Dorsolateral prefrontal cortex (tissue), 122 donors: ENCODE measurements at places on chromosomes 16 and 17. TPM values are rescaled to one million over a fixed set of nuclear protein-coding genes. Genes with fewer than 3 reads are reported as not detected.

Gene AGRP
- total RNA-seq: not detected

Gene STAC2
- total RNA-seq: 81.5 TPM

Gene HIGD1B
- total RNA-seq: 20.3 TPM

Gene UTP4
- total RNA-seq: 40.6 TPM

Gene KRTAP4-5
- not detected for total RNA-seq

Gene ZNF469
- total RNA-seq: 4.2 TPM

Gene PPP1R27
- total RNA-seq: not detected

Gene PRKCB
- 373 TPM for total RNA-seq

Gene RAB40C
- 70.9 TPM for total RNA-seq

Gene CTRB1
- not detected for total RNA-seq

Gene CD7
- 0.30 TPM for total RNA-seq

Gene IRX5
- total RNA-seq: not detected

Gene TMEM94
- total RNA-seq: 160 TPM

Gene TGFB1I1
- 4.2 TPM for total RNA-seq

DNA sequence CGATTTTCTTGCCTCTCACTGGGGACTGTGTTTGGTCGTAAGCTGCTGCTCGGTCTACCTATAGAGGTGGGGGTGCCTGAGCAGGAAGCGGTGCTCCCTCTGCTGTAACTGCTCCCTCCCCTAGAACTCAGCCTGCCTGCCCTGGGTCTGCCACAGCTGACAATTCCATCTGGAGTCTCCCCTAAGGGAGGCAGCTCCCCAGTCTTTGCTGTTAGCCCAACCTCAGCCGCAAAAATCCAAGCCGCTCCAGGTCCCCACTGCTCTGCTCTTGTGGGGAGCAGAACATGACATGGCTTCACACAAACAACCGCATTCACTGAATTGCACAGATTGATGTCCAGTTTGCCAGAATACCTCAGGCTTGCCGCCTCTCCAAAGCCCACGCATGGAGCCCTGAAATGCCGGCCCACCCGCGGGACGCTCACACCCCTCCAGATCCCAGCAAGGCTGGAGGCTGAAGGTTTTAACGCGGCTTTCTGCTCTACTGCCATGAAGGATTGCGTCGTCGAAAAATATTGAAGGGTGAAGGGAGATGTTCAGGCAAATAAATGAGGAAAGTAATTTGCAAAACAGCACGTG lies 221.5 kb upstream of the FOXF1 start:
- no peak for DNase-seq

- DNase-seq: no peak
Measured at GRCh38 chr17:69245617-69246016, 17.0 kb upstream of the ABCA10 start.

DNA sequence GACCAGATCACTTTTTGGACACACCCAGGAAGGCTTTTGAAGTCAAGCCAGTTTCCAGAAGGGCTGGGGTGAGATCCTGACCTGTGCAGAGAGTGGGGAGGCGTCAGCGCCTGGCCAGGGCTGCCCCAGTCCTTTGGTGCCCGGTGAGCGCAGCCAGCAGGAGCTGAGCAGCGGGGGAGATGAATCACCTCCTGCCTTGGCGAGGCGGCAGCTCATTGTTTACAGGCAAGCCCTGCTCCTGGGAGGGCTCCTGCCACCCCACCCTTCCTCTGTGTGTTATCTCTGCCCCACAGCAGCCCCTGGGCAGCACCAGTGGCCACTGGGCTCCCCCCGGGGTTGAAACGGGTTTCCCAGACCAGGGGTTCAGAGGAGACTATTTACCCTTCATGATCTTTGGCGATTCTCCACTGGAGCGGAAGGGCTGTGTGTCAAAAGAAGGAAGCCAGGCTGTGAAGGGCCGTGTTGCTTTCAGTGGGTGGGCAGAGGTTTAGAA lies 14.1 kb upstream of the ITGB4 start:
- no peak for DNase-seq

DNA sequence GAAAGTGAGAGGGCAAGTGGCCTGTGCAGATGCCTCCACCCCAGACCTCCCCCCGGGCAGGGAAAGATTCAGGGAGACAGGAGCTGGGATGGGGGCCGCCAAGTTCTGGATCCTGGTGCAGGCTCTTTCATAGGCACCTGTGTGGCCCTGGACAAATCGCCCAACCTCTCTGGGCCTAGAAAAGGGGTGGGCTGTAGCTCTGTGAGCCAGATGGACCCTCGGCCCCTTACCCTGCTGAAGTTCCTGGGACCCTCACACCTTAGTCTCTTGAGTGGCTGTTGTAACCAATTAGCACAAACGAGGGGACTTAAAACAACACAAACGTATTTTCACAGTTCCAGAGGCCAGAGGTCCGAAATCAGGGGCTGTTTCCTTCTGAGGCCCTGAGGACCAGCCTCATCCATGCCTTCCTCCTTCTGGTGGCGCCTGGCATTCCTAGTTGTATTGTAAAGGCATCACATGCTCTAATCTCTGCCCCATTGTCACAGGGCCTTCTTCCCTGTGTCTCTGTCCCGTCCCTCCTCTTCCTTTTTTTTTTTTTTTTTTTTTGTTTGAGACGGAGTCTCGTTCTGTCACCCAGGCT lies 352.6 kb downstream of the SEC14L1 start:
- DNase-seq: peak; percentile 21

GRCh38 chr17:10224582-10225195 lies 26.3 kb upstream of the GAS7 start:
- DNase-seq: peak; percentile 75

DNA sequence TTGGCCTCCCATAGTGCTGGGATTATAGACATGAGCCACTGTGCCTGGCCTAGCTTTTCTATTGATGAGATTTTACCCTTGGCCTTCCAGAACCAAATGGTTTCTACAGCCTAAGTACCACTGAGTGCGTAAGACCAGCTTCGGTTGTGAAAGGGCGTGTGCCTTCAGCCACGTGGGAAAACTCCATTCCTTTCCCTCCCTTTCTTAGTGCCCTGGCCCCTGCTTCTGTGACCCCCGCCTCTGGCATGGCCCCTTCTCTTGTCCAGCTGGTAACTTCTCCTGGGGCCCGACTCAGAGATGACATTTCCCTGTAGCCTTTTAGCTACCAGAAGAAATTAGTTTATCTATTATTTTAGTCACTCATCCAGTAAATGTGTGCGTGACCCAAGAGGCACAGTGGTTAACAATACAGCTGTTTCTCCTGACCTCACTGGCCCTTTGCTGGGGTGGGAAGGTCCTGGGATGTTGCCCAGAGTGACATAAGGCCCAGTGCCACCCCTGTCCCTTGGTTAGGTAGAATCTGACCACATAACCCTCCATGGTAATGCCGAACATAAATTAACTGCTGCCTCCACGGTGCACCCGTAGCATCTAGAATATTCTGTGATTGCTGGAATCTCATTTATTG lies 97.3 kb downstream of the PLCG2 start:
- no peak for DNase-seq

DNA sequence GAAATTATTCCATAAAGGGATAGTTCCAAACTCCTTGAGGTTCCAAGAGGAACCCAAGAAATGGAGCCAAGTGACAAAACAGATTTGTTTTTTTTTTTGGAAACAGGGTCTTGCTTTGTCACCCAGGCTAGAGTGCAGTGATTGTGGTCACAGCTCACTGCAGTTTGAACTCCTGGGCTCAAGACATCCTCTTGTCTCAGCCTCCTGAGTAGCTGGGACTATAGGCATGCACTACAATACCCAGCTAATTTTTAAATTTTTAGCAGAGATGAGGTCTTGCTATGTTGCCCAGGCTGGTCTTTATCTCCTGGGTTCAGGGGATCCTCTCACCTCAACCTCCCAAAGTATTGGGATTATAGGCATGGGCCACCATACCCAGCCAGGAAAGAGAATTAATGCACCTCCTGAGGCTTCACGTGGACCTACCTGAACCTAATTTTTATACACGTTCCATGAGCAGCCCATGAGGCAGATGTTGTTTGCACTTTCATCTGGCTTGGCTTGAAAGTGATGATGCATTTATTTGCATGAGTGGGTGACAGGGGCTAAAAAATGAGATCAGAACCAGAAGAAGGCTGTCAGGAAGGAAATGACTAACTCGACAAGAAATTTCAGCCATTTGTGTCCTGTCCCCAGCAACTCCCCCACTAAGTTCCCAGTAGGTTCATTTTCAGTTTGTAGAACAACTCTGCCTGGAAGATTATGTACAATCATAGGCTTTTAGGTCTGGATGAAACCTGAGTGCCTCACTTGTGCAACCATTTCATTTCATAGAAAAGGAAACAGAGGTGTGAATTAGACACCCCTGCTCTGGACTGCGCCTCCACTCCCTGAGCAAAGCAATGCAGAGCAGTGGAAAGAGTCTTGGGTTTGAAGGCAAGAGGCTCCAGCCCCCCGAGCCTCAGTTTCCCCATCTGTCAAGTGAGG lies 10.3 kb upstream of the IRF8 start:
- no peak for DNase-seq

- no peak for DNase-seq
Measured at GRCh38 chr17:44464037-44464436, 39.2 kb downstream of the GPATCH8 start.

- DNase-seq: no peak
Measured at GRCh38 chr16:81481207-81481821, 36.7 kb downstream of the CMIP start.

DNA sequence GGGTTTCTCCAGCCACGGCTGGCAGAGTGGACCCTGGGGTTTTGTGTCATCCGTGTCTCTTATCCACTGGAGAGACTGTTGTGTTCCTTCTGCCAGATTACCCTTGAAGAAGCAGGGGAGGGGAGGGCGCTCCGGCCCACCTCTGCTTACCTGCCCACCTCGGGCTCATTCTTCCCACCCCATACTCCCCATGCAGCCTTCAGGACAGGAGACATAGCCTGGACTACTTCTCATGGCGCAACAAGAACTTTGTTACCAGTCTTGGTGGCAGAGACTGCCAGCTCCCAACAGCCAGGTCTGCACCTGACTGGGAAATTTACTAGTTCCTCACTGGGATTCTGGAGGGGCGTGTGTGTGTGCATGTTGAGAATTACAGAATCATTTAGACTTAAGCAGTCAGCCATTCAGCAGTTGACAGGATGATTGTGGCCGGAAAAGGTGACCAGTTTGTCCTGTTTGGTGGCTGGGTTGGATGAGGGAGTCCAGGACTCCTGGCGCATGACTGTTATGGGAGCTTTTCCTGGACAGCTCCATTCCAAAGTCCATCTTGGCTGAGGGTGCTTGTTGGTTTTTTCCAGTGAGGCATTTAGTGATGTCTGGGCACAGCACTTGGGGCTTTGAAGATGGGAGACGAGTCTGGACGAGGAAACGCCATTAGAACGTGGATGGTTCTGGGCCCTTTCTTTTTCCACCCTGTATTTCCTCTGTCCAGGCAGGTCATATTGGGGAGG lies 8.7 kb downstream of the GSE1 start:
- no peak for DNase-seq

GRCh38 chr16:1048442-1049112 lies 24.0 kb upstream of the SSTR5 start:
- DNase-seq: peak; percentile 82

DNA sequence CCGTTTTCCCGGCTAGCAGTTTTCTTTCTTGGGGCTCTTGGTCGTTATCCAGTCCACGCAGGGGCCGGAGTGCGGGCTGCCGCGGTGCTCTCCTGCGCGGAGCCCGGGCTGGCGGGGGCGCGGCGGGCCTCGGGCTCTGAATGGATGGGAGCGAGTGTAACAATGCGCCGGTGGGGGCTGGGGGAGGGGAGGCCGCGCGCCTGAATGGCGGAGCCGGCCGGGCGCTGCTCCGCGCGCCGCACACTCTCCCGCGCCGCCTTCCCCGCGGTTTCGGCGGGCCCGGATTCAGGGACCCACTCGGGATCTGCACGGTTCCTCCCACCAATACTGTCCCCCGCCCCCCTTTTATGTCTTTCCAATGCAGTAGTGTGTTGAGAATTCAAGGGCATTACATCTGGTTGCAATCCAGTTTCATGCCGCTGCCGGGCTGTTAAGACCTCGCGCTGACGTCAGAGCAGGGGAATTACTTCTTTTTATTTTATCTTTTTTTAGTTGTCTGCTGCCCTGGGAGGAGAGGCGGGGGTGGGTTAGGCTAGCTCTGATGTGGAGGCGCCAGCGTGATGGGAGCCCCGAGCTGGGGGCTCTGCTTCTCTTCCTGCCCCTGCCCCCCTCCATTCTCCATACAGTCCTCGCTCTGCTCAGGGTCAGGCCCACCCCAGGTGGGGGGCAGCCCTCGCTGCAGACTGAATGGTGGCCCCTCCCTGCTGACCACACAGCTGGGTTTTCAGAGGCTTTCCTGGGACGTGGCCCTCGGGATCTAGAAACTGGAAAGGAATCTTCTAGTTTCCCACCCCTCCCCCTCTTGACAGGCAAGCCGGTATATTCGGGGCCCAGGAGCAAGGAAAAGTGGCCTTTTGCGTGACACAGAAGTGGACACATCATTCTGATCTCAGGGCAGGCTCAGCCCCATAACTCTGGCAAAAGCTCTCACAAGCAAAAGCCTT lies 1.8 kb downstream of the RAI1 start:
- DNase-seq: peak; percentile 77

DNA sequence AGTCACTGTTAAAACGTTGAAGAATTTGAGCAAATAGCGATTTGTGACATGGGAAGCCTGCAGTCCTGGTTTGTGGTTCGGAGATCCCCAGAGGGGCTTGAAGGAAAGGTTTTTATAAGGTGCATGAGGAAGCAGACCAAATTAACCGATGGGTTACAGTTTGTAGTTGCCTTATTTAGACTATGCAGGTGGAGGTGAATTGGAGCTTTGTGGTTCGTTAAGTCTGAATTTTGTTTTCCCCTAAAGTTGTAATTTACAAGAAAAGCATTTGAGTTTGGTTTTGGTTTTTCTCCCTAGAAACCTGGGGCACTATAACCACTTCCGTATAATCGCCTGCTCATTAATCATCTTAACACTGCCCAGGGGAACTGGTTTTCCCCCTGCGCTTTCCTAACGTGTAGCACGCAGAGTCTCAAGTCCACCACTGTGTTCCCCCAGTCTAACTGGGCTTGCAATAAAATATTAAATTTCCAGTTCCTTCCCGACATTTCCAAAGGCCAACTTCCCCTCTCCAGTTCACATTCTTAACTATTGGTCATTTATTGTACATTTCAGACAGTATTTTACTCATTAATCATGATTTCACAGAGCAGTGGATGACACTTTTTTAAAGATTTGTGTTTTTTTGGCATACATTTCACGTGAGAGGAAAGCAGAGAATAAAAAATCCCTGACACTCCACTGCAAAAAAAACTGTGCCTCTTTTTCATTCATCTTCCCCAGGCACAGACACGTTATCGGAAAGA lies 932 bp downstream of the ZNF267 start:
- DNase-seq: no peak

DNA sequence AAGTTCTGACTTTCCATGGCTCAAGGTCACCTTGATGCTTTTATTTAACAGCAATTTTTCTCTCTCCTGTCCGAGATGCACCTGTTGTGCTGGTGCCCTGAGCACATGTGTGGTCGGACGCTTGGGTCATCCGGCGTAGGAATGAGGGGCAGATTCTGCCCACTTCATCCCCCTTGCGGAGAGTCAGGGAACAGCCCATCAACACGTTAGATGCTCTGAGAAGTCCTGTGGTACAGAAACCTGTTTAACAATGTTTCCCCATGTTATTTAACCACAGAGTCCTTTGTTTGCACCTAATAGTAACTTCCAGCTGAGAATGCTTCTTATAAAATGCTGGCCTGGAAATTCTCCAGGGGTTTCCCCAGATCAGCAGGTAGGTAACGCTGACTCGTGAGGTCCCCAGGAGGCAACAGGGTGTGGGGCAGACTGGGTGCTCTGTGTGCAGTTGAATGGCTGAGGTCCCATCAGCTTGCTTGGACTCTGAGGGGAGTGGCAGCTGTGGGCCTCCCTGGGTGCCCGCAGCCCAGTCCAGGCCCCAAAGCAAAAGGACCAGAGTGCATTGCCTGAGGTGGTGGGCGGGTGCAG lies 17.8 kb downstream of the DOC2B start:
- DNase-seq: no peak

GRCh38 chr17:9309216-9309615 lies 266.4 kb downstream of the STX8 start:
- no peak for DNase-seq
